ENCODE measurements at places on chromosomes 16 and 17.

GRCh38 chr16:71426069-71426879 lies 15.6 kb downstream of the TLE7 start:
- DNase-seq: no peak

GRCh38 chr17:1294157-1294717 lies 14.8 kb downstream of the TRARG1 start:
- DNase-seq: no peak

DNA sequence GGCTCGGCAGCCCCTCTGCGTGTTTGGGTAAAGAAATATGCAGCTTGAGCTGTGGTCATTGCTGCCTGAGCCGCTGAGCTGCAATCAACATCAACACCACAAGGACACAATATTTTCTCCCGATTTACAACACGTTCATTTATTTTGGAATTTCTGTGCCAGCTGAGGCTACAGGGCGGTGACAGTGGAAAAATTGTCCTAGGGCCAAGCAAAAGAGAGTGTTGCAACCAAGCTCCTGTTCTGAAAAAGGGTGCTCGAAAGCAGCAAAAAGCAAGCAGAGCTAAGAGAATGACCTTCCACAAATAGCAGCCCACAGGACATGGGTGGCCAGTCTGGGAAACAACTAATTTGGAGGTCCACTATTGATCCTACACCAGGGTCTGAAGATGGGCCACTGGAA lies 35.4 kb upstream of the NOG start:
- no peak for DNase-seq

GRCh38 chr17:18980682-18981334 lies 23.8 kb downstream of the FAM83G start:
- DNase-seq: no peak

Measured in liver (tissue), 10 donors.